ENCODE measurements at places on chromosomes 3 and 15. TPM values are rescaled to one million over a fixed set of nuclear protein-coding genes. Genes with fewer than 3 reads are reported as not detected.

Gene GRAMD1C
- total RNA-seq = 1.8 TPM

Gene LMAN1L
- not detected for total RNA-seq

Gene TP63
- total RNA-seq = not detected

Gene POTEB3
- not detected for total RNA-seq

Gene RAB6B
- total RNA-seq = 12.3 TPM

Gene GOLGA8N
- total RNA-seq = 0.57 TPM

Gene MME
- total RNA-seq = 14.6 TPM

Gene HIGD2B
- total RNA-seq = not detected

Gene PRR20G
- 0.26 TPM for total RNA-seq

Gene CHAC1
- 47.2 TPM for total RNA-seq

Gene IL17RB
- total RNA-seq = 8.3 TPM

Gene OR4F6
- total RNA-seq = not detected

Gene SNX22
- 4.8 TPM for total RNA-seq

Gene PPP1R2
- total RNA-seq = 38.3 TPM

Gene CHST2
- total RNA-seq = 6.3 TPM

Gene SLC2A2
- total RNA-seq = not detected

Gene JMJD7
- 14.3 TPM for total RNA-seq

Gene MESP1
- not detected for total RNA-seq

Gene PIERCE2
- total RNA-seq = 0.44 TPM

Gene SPTSSB
- total RNA-seq = 1.4 TPM

Gene PSMD6
- 112 TPM for total RNA-seq

Gene PPM1M
- total RNA-seq = 7.4 TPM
